WERI-Rb-1 (cell line): ENCODE measurements at places on chromosomes 3 and 15.

DNA sequence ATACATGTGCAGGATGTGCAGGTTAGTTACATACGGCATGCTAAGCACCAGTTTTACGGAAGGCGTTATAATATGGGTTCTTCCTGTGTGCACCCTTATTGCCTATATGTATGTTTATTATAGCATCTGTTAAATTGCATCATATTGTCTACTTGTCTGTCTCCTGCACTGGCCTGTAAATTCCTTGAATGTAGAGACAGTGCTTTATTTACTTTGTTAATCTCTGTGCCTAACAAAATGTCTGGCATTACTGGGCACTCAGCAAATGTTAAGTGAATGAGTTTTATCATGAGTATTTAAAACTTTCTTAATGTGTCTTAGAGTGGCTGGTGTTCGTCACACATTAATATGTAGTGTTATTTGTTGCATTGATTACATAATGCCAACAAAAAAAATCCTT lies 23.8 kb downstream of the MGA start:
- no peak for DNase-seq

- no peak for DNase-seq
These were observed 37.2 kb downstream of the SLC6A6 start for GRCh38 chr3:14439501-14440167.

GRCh38 chr3:159875116-159875515 lies 113.5 kb upstream of the IL12A start:
- no peak for DNase-seq

GRCh38 chr3:62027241-62027640 lies 346.1 kb downstream of the FEZF2 start:
- no peak for DNase-seq

DNA sequence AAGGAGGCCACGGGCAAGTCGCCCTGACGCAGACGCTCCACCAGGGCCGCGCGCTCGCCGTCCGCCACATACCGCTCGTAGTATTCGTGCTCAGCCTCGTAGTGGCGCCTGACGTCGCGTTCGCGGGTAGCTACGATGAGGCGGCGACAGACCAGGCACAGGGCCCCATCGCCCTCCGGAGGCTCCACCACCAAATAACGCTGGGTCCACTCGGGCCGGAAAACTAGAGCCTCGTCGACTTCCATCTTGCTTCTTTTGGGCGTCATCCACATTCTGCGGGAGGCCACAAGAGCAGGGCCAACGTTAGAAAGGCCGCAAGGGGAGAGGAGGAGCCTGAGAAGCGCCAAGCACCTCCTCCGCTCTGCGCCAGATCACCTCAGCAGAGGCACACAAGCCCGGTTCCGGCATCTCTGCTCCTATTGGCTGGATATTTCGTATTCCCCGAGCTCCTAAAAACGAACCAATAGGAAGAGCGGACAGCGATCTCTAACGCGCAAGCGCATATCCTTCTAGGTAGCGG lies at the start of gene EPM2AIP1:
Gene EPM2AIP1, minus strand, starts transcription at position 326 of the 520 bp plus-strand sequence. Its CDS starts 54 bp downstream, at position 272.
- no peak for DNase-seq

DNA sequence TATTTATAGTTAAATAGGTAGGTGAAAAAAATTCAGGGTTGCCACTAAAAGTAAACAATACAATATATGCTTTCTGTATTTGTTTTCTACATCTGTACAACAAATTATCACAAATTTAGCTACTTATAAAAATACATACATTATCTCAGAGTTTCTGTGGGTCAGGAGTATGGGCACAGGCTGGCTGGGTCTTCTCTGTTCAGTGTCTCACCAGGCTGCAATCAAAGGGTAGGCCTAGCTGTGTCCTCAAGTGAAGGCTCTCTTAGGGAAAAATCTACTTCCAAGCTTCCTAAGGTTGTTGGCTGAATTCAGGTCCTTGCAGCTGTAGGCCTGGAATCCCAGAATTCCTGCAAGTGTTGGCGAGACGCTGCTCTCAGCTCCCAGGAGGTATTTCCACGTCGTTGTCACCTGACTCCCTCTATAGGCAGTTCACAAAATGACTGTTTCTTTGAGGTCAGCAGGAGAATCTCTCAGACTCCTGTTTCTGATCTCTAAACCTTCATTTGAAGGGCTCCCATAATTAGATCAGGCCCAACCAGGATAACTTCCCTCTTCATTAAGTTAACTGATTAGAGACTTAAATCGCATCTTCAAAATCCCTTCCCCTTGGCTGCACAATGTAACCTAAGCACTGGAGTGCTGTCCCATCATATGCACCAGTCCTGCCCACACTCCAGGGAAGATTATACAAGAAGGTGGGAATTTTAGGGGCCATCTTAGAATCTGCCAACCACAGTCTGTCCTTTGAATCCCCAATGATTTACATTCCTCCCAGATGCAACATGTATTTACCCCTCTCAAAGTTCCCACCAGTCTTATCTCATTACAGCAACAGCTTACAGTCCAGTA lies 296.6 kb downstream of the SUCLG2 start:
- DNase-seq: peak; percentile 75

DNA sequence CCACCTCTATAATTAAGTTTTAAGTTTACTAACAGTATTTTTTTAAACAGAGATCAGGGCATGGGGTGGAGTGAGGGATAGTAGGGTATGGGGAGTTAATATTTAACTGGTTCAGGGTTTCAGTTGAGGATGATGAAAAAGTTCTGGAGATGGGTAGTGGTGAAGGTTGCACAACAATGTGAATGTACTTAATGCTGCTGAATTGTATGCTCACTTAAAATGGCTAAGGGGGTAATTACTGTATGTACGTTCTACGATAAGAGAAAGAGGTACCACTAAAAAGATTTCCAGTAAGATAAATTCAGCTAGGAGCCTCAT lies 101.4 kb downstream of the TNIK start:
- DNase-seq: no peak

GRCh38 chr3:128835096-128835495 lies 44.3 kb upstream of the ACAD9 start:
- DNase-seq: no peak

- no peak for DNase-seq
These were observed 9.4 kb upstream of the SCN5A start for GRCh38 chr3:38658841-38659240.

DNA sequence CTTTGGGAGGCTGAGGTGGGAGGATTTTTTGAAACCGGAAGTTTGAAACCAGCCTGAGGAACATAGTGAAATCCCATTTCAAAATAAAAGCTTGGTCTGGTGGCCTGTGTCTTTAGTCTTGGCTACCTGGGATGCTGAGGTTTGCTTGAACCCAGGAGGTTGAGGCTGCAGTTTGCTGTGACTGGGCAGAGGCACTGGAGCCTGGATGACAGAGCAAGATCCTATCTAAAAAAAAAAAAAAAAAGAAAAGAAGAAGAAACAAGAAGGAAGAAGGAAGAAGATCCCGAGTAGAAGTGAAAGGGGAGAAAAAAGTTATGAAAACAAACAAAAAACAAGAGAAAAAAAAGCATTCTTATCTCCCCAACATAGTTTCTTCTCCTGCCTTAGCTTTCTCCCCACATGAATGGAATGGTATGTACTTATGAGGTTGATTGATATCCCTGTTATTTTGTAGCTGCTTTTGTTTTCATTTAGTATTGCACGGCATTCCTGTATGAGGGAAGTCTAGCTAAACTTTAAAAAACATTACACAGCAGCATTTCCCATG lies 42.4 kb downstream of the TMEM40 start:
- no peak for DNase-seq

GRCh38 chr15:80870366-80870765 lies 91.2 kb downstream of the CEMIP start:
- DNase-seq: no peak

GRCh38 chr3:110984456-110985250 lies 87.0 kb upstream of the NECTIN3 start:
- no peak for DNase-seq

- DNase-seq: peak; percentile 71
These were observed 1081.7 kb downstream of the NAALADL2 start for GRCh38 chr3:175940881-175941280.

GRCh38 chr3:18061737-18062656 lies 319.6 kb upstream of the TBC1D5 start:
- DNase-seq: no peak

GRCh38 chr3:129023909-129024308 lies 22.8 kb downstream of the EFCC1 start:
- DNase-seq: no peak

DNA sequence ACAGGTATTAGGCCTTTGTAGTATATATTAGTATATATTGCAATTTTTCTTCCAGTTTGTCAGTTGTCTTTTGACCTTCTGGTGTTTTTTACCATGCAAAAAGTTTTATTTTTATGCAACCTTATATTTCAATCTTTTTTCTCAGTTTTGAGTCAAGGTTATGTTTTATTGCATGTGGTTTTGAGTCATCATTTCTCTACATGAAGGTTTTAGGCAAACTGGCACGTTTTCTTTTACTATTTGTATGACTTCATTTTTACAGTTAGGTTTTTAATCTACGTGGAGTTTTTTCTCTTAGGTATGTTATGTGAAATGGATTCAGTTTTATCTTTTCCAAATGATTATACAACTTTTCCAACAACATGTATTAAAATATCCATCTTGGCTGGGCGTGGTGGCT lies 36.8 kb upstream of the TCAIM start:
- no peak for DNase-seq

DNA sequence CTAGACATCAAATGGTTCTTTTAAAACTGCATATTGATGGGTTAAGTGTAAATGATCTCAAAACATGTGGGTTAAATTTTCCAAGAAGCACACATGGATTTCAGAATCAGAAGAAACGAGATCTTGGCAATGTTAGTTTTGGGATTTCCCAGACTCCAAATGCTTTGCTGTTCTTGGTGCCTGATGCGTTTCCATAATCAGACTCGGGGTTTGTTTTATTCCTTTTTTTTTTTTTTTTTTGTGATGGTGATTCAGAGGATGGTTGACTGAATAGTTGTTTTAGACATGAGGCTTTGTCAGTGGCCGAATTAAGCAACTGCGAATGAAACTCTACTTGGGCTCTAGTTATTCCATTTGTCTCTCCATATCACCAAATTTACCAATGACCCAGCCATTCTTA lies 52.2 kb upstream of the FAM98B start:
- no peak for DNase-seq

- no peak for DNase-seq
These were observed 9.3 kb downstream of the ARL13B start for GRCh38 chr3:93989241-93989640.

DNA sequence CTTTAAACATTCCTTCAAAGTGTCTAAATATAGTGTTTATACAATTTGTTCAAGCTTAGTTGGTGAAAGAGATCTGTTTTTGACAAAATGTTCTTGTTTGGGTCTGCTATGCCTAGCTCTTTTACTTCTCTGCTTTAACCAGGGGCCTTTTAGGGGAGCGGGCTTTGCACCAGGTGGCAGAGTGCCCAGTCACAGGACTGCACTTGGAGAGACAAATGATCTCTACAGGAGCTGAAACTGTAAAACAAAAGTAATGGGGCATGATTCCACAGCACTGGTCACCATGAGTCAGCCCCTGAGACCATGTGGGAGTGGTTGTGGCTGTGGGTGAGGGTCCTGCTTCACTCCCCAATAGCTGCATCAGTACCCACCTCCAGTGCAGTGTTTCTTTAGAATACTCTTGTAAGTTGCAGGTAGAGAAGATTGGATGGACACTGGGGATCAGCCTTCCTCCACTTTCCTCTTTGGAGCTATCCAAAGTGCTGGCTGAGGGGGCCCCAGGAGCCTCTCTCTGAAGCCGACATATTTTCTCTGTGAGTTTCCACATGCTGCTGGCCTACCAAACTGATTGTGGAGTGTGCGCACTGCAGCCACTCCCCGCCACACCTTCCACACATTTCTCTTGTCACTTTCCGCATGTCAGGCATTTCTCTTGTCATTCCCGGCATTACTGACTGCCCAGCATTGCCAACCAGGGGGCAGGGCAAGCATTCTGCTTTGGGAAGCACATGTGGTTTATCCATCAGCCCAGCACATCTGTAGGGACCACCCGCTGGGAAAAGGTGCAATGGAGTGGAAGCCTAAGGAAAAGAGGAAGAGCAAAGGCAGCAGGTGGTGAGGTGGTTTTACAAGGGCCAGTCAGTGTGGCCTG lies 110.0 kb downstream of the EPHB1 start:
- no peak for DNase-seq

- peak; percentile 28 for DNase-seq
These were observed 36.0 kb downstream of the MORC1 start for GRCh38 chr3:109081746-109082510.

DNA sequence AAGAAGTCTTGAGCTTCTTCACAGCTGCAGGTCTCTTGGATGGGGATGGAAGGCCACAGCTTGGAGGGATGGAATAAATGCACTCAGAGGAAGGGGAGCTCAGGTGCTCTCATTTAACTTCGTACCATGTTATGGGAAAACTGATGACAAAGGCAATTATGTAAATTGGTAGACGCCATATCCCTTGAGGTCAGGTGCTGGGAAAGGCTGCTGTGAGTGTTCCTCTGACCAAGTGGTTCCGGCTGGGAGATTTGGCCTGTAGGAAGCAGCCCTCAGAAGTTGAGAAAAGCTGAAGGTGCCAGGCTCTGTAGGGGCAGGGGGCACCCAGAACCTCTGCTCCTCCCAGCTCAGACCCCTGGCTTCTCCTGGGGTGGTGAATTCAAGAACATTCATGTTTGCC lies 47.1 kb downstream of the FAH start:
- no peak for DNase-seq

- DNase-seq: no peak
These were observed 376.6 kb upstream of the CBLB start for GRCh38 chr3:106245400-106245799.

GRCh38 chr3:176431038-176431418 lies 766.3 kb downstream of the TBL1XR1 start:
- no peak for DNase-seq

GRCh38 chr3:172799246-172799645 lies 48.7 kb downstream of the ECT2 start:
- DNase-seq: no peak

GRCh38 chr3:60025096-60026050 lies 975.5 kb upstream of the CFAP20DC start:
- no peak for DNase-seq

DNA sequence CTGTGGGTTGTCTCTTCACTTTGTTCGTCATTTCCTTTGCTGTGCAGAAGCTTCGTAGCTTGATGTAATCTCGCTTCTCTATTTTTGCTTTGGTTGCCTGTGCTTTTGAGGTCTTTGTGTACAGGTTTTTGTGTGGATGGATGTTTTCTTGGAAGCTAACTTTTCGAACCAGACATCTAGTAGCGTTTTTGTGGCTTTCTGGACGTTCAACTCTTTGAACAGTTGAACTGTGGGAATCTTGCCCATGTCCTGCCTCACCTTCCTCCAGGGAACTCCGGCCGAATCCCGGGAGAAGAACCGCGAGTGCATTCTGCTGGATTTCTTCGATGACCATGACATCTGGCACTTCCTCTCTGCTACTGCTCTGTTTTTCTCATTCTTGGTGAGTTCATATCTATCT lies 70.6 kb downstream of the USF3 start:
- no peak for DNase-seq

DNA sequence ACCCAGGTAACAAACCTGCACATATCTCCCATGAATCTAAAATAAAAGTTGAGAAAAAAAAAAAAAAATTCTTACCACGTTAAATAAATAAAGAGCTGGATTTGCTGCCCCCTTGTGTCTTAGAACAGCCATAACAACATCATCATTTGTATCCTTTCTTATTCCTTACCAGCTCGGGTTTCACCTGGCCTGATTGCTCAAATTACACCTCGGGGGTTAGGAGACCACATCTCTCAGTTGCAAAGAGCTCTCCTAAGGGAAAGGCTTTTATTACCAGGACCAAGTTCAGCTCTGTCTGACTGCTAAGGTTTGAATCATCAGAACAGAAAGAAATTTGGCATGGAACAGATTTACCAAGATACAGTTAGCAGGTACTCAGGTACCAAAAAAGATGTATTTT lies 25.8 kb upstream of the RPL39L start:
- peak; percentile 30 for DNase-seq
